Stimulated activated CD4-positive, alpha-beta T cell treated with anti-CD3 and anti-CD28 coated beads, Interleukin-1b, Interleukin-23, amount 100 ng/mL, for 48 hours (primary cell): ENCODE measurements at places on chromosomes 5 and 9.

GRCh38 chr9:72124947-72125346 is 24.3 kb upstream of the GDA start:
- no peak for DNase-seq

GRCh38 chr9:89478821-89479668 is 18.9 kb downstream of the SEMA4D start:
- DNase-seq: peak; percentile 62

DNA sequence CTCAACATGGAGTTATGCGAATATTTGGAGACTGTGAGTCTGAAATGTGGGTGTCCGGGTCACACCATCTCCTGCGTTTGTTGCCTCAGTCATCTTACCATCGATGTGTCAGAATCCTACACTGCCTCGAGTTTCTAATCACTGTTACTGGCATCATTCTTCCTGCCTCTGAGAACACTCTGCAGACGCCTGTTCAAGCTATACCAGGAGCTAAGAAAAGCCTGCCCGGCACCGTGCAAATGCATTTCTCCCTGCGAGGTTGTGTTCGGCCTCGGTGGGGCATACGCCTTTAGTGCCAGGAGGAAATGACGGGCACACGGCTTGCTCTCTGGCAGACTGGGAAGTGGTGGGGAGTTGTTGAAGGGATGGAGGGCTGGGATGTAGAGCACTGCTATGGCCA is 31.2 kb upstream of the SLC25A51 start:
- no peak for DNase-seq

- no peak for DNase-seq
Measured at GRCh38 chr5:161027763-161028162, 175.8 kb upstream of the ATP10B start.

- no peak for DNase-seq
Measured at GRCh38 chr5:102922799-102923477, 167.8 kb downstream of the PAM start.

DNA sequence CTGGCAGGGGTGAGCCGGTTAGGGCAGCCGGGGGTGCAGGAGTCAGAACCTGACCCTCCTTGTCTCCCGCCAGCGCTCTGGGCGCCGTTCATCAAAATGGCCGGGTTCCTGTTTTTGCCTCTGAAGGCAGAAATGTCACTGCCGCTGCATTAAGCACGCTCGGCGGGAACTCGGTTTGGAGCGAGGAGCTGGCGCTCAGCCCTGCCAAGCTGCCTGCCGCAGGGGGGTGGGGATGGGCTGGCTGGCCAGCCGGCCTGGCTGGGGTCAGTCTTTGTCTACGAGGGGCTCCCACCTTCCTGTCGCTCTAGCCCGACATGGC is 63.7 kb downstream of the CXXC5 start:
- DNase-seq: no peak
